ENCODE measurements at places on chromosomes 3 and 15.

GRCh38 chr3:88589138-88589537, 439.4 kb downstream of the C3orf38 start:
- DNase-seq = no peak

- peak; percentile 27 for DNase-seq
Observed at GRCh38 chr3:132009241-132009640, 25.6 kb downstream of the CPNE4 start.

DNA sequence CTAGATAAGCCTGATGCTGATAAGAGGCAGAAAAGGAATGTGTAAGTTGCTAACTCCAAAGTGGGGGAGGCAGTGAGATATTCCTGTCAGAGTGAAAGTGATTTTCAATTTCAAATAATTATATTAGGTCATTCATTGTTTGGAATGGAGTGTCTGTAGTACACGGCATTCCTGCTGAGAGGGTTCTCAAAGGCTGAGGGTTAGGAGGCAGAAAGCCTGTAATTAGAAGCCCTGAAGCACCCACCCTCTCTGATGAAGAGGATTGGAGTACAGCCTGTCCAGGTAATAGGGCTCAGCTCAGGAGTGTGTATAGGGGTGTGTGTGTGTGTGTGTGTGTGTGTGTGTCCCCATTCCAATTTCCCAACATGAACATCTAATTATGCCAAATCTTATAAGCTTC, 486.8 kb downstream of the MAGI1 start:
- DNase-seq = no peak

DNA sequence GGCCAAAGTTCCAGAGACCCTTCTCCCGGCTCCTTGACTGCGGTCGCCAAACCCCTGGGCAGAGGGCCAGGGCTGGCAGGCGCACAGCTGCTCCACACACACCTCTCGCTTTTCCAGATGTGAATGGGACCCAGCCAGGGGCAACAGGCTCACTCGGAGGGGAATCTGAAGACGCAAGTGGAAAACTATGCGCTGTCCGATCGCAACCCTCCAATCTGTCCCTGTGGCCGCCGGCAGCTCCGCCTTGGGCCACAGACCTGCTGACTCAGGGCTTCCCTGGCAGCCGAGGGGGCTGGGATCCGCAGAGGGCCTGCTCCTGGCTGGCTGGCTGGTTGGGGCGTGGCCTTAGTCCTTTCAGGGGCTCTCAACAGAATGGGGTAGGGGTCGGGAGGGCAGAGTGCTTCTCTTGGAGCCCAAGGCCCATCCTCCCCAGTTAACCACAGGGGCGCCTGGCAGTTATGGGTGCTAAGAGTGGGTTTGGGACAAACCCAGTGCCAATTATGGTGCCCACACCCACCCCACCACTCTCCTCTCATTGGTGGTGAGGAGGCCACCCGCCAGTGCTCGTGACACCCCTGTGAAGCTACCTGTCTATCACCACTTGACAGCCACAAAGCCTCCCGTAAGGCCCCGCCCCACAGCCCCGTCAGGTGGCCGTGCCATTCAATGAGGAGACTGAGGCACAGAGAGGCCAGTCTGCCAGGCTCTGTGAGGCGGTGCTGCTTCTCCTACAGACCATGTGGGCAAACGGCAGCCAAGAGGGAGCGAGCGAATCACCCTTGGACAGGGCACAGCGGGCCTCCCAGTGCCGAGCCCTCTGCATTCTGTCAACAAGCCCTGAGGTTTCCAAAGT, 53.8 kb downstream of the IQSEC1 start:
- peak; percentile 35 for DNase-seq

DNA sequence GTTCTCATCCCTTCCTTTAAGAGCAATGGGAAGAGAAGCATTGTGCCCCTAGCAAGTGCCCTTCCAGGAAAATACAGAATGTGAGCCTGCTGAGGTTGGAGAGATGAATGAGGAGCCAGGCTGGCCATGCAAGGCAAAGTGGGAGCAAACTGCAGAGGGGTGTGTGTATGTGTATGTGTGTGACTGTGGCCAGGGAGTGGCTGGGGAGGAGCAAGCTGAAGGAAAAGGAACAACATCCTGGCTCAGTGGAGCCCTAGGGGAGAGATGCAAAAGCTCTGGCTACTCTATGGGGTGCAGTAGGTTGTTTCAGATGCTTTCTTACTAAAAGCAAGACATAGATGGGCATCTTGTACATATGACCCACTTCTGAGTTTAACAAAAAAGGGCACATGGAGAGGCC, 20.6 kb downstream of the FOXP1 start:
- no peak for DNase-seq

GRCh38 chr3:170802164-170803151, 67.5 kb downstream of the RPL22L1 start:
- peak; percentile 98 for DNase-seq

DNA sequence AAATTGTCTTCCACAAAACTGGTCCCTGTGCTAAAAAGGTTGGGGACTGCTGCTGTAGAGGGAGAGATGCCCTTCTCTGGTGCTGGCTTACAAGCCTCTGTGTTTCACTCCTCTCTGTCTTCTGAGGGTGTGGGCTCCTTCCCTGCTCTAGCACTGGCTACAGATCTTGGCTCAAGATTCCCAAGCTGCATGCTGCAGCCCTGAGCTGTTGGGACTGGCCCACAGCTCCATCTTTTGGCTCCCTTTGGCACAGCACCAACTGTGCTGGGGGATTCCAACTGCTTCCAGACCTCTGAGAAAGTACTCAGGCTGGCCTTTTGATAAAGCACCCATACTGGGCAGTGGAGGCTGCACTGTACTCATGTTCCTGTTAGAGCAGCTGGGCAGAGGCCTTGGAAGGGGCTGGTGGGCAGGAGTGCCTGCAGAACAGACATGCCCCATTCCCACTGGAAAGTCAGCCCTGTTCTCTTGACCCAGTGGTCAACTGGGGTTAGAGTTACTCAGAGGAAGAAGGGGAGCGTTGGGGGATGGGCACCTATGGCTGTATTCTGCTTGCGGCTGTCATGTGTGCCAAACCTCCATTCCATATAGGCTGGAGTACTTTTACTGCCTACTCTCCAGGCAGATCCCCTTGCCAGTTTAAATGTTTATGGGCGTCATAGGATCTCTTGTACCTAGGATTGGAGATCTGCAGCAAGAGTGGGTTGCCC, 55.7 kb downstream of the GALK2 start:
- peak; percentile 22 for DNase-seq

DNA sequence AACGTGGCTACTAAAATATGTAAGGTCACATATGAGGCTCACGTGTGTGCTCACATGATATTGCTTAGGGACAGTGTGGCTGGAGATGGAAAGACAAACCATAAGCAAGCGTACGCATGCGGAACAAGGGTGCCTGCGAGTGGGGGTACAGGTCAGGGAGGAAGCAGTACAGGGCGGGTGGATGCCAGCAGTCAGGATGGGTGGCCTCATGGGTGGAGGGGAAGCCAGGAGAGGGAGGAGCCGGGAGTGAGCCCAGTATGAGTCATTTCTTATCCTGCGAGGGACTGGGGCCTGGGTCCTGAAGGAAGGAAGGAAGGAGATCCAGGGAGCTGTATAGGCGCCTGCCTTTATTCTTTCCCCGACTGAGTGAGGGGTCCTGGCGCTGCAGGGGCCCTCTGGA, 42.0 kb upstream of the CGNL1 start:
- DNase-seq = peak; percentile 35

GRCh38 chr3:15810702-15811101, 12.9 kb upstream of the ANKRD28 start:
- DNase-seq = peak; percentile 37

- peak; percentile 76 for DNase-seq
Observed at GRCh38 chr3:171646357-171647133, 163.7 kb downstream of the PLD1 start.

DNA sequence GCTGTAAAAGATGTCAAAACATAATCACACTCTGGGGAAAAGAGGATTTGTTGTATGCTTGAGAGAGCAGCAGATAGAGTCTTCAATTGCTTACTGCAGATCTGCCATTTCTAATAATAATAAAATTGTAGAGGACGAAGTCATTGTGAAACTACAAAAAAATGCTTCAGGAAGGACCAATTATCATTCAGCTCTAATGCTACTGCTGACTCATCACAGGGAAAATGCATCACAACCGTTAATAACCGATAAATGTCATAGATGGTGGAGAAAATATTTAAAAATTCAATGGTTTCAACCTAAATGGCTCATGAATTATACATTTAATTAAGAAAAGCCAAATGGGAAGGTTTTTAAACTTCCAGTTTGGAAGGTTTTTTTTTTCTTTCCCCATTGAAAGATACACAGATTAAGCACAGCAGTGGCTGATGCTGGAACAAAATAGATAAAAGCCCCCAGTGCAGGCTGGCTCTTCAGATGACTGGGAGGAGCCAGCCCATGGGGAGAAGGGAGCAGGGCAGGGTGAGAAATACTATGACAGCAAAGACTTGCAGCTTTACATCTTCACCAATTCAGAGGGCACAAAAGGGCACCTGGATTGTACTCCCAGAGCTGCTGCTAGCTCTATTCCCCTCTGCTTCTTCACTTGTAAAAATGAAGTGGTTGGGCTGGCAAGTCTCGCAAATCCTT, 196.1 kb downstream of the CNTN6 start:
- no peak for DNase-seq

Data from renal cortical epithelial cell (primary cell).